SK-N-SH treated with all-trans-retinoic acid at 6 μM for 48 hours (cell line): ENCODE measurements at places on chromosomes 6 and 20.
A peak's percentile ranks its signal among the peaks of the same experiment; 100 is the strongest.

DNA sequence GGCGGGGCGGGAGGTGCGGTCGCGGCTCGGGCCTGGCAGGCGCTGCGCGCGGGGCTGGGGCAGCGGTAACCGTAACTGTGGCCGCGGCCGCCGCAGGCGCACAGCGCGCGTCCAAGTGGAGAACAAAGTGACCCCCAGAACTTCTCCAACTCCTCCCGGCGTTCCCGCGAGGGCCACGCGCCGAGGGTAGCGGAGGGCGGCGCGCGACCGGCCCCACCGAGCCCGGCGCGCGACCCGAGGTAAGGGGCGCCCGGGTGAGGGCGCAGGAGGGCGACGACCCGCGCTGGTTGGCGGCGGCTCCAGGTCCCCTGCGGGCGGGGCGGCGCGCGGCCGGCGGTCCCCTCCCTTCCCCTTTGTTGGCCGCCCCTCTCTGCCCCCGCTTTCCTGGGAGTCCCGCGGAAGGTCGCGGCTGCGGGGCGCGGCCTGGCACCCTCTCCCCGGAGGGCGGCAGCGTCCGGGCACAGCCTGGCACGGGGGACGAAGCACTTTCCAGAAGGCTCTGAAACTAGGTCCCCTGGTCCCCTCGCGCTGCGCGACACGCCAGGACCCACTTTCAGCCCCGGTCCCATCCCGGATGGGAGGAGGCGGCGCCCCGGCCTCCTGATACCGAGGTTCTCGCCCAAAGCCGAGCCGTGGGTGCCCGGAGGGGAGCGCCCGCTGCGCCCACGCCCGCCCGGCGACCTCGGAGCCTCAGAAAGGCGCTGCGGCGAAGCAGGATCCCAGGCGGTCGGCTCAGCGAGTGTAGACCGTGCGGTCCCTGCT, at the start of gene TIAM2:
TSS of gene TIAM2 (plus strand) at position 62 of the 762 bp plus-strand sequence. CDS start 133,909 bp downstream, outside the sequence.
- peak; percentile 76 for ATAC-seq

GRCh38 chr20:48983423-48984400, 62.2 kb downstream of the ARFGEF2 start:
- ATAC-seq, result peak; percentile 97

GRCh38 chr6:158233214-158233795, 65.2 kb downstream of the GTF2H5 start:
- peak; percentile 25 for ATAC-seq

DNA sequence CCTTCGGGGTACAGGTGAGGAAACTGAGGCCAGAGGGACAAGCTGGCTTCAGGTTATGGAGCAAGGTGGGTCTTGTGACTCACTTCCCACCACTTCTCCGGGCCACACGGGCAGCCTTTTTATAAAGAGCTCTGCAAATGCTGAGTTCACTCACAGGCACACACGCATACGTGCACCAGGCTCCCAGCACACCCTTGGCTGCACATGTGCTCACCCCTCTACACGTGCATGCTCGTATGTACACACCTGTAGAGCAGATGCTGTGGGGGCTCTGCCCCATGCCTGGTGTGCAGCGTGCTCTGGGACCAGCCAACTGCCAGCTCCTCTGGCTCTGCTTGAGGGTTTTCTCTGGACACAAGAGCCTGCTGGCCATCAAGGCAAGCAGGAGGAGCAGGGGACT, 29.1 kb downstream of the VSTM2L start:
- no peak for ATAC-seq

- peak; percentile 74 for ATAC-seq
Measured at GRCh38 chr6:46090115-46091079, 39.4 kb upstream of the ENPP4 start.

GRCh38 chr20:31968291-31969126, 558 bp downstream of the XKR7 start:
- ATAC-seq, result peak; percentile 95

DNA sequence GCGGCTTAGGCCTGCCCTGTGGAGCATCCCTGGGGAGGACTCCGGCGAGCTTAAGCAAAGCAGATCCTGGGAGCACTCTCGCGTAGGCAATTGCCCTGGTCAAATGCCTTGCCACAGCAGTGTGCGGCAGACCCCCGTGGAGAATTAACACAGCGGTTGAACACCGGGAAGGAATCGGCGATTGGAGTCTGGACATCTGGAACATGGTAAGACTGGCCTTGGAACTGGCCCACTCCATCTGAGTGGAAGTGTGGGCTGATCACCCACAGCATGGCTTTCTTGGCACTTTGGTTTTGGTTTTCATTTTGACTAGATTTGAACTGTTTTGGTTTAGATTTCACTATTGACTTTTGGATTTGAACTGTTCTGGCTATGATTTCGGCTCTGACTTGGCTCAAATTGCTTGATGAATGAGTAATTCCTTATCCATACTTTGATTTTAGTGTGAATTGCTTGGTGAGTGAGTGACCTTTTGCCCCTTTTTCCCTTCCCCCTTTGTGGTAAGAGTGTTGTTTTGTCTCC, 300.7 kb downstream of the RNGTT start:
- no peak for ATAC-seq

DNA sequence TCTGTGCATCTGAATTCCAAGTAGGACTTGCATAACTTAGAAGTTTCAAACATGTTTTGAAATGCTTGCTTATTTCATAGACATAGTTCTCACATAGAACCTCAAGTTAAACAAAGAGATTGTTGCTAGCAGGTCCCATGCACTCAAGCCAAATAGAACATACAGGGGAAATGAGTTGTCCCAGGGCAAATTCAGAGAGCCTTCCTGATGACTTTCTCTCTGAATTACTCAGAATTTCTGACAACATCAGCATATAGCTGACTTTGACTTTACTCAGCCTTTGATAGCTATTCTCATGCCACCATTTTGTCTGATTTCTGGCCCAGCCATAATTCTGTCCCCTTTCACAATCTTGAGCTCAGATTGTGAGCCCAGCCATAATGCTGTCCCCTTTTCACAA, 333.2 kb upstream of the PLCB4 start:
- ATAC-seq, result no peak

GRCh38 chr6:27502508-27503435, 29.9 kb upstream of the ZNF184 start:
- ATAC-seq, result peak; percentile 77

- no peak for ATAC-seq
Measured at GRCh38 chr6:84002226-84002625, 31.3 kb upstream of the MRAP2 start.

DNA sequence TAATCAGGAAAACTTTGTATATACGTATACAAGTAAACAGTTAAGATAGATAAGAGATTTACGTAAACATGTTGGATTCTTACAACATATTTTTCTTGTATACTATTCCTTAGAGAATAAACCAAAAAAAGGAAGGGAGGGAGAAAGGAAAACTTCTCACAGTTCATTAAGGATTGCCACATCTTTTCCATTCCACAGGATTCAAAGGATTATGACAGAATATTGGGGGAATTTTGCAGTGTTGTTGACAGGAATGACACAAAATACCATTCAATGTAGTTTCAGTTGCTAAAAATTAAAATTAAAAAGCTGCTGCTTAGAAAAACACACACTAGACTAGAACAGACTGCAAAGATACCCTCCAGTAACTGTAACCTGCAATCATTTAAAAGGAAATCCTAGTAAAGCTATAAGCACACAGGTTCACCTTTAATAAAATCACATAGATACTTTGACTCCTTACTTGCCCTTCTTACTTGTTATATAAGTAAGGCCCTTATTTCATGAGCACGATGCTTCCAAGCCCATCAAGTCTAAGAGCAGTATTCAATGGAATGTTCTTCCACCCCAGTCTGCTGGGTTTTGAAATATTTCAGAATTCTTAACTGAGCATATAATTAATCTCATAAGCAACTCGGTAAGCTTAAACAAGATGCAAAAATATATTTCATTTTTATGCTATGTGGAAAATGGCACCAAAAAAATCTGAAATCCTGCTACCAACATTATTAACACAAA, 107.8 kb downstream of the SMLR1 start:
- ATAC-seq, result no peak

- ATAC-seq, result no peak
Measured at GRCh38 chr6:133466680-133467079, 225.5 kb downstream of the EYA4 start.
